ENCODE measurements at places on chromosomes 3 and 15. TPM values are rescaled to one million over a fixed set of nuclear protein-coding genes. Genes with fewer than 3 reads are reported as not detected.

The CELSR3 gene
- total RNA-seq = 0.54 TPM

The GPR160 gene
- 10.5 TPM for total RNA-seq

The CATSPER2 gene
- total RNA-seq = 4.0 TPM

- DNase-seq = no peak
- H3K4me1 ChIP-seq = no peaks in the 10 kb centered on the region
- H3K27ac ChIP-seq = no peak overlapping the region
- H3K36me3 ChIP-seq = no peaks in the 10 kb centered on the region
- H3K4me3 ChIP-seq = no peak overlapping the region
Observed at GRCh38 chr15:81792646-81793045, 253.2 kb downstream of the MEX3B start.

GRCh38 chr3:134614955-134615354 lies 35.9 kb downstream of the KY start:
- DNase-seq = no peak
- H3K4me1 ChIP-seq = no peaks in the 10 kb centered on the region
- no peaks in the 10 kb centered on the region for H3K36me3 ChIP-seq
- no peak overlapping the region for H3K27ac ChIP-seq
- H3K27me3 ChIP-seq = no peaks in the 10 kb centered on the region

- no peaks in the 10 kb centered on the region for H3K4me1 ChIP-seq
- DNase-seq = no peak
- H3K27ac ChIP-seq = no peak overlapping the region
- no peaks in the 10 kb centered on the region for H3K36me3 ChIP-seq
- H3K4me3 ChIP-seq = no peak overlapping the region
- no peaks in the 10 kb centered on the region for H3K27me3 ChIP-seq
Observed at GRCh38 chr3:126017362-126017761, 48.4 kb downstream of the ROPN1B start.

DNA sequence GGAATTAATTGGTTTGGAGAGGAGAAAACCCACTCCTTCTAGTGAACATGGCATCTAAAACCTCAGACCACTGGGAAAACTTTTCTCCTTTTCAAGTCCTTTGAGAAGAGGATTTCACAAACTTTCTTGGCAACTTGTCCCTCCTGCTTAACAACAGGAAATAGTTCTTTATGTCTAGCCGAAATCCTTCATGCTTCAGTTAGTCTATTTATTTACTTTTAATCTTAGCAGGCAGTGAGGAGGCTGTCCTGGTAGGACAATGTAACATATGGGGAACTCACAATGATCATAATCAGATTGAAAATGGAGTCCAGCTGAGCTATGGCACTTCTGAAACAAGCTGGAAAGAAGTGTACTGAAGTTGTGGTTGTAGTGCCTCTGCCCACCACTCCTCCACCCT lies 50.6 kb downstream of the KY start:
- no peaks in the 10 kb centered on the region for H3K36me3 ChIP-seq
- H3K27me3 ChIP-seq = no peaks in the 10 kb centered on the region
- H3K4me1 ChIP-seq = peaks cover 4% of the 10 kb centered on the region
- H3K4me3 ChIP-seq = no peak overlapping the region

Measured in thyroid gland (tissue), 4 donors.